Camera-type eye (tissue), 1 donor: ENCODE measurements at places on chromosomes 7 and 10. TPM values are rescaled to one million over a fixed set of nuclear protein-coding genes. Genes with fewer than 3 reads are reported as not detected.

TMEM225B gene
- not detected for total RNA-seq

PTPN20 gene
- 10.0 TPM for total RNA-seq

LRIT2 gene
- 4.0 TPM for total RNA-seq

LEP gene
- not detected for total RNA-seq

HTR5A gene
- 0.22 TPM for total RNA-seq

PLEKHS1 gene
- 0.77 TPM for total RNA-seq

AKR1C4 gene
- not detected for total RNA-seq

SEMA3A gene
- total RNA-seq, result 134 TPM

LARP4B gene
- total RNA-seq, result 54.6 TPM

LLCFC1 gene
- not detected for total RNA-seq

ANKMY2 gene
- total RNA-seq, result 49.0 TPM

SFXN2 gene
- 16.8 TPM for total RNA-seq

ZNF485 gene
- 6.7 TPM for total RNA-seq

AUTS2 gene
- total RNA-seq, result 147 TPM

CYP2C18 gene
- total RNA-seq, result 0.22 TPM

KCNMA1 gene
- total RNA-seq, result 114 TPM

UPK3B gene
- 0.99 TPM for total RNA-seq

NUTM2E gene
- total RNA-seq, result 0.33 TPM

POU6F2 gene
- total RNA-seq, result 3.7 TPM

TRIM50 gene
- not detected for total RNA-seq

XPNPEP1 gene
- 100 TPM for total RNA-seq

HSPA14 gene
- total RNA-seq, result 13.8 TPM

EVX1 gene
- not detected for total RNA-seq

RSPH10B gene
- total RNA-seq, result 0.38 TPM

SCIN gene
- 3.4 TPM for total RNA-seq

C10orf53 gene
- total RNA-seq, result not detected

WIPF3 gene
- 2.7 TPM for total RNA-seq

TNPO3 gene
- 60.1 TPM for total RNA-seq

PFKFB3 gene
- total RNA-seq, result 48.4 TPM

ADAM12 gene
- 29.9 TPM for total RNA-seq

GSTK1 gene
- 69.9 TPM for total RNA-seq

PNLIP gene
- not detected for total RNA-seq

MOSPD3 gene
- total RNA-seq, result 10.0 TPM

CRPPA gene
- total RNA-seq, result 9.6 TPM

VKORC1L1 gene
- total RNA-seq, result 30.3 TPM

UCN3 gene
- total RNA-seq, result not detected

GBF1 gene
- 46.9 TPM for total RNA-seq

SYT15B gene
- total RNA-seq, result 4.0 TPM

CYP26C1 gene
- 0.38 TPM for total RNA-seq

SUN3 gene
- not detected for total RNA-seq

ENTPD1 gene
- total RNA-seq, result 27.6 TPM

ELN gene
- total RNA-seq, result 494 TPM

PAXIP1 gene
- total RNA-seq, result 19.6 TPM

PNLIPRP3 gene
- not detected for total RNA-seq
